ENCODE measurements at places on chromosomes 2 and 18. TPM values are rescaled to one million over a fixed set of nuclear protein-coding genes. Genes with fewer than 3 reads are reported as not detected.

GRCh38 chr2:2701176-2701781, 370.2 kb upstream of the MYT1L start:
- no peak overlapping the region for H3K27ac ChIP-seq
- no peaks in the 10 kb centered on the region for H3K36me3 ChIP-seq
- no peaks in the 10 kb centered on the region for H3K27me3 ChIP-seq

DNA sequence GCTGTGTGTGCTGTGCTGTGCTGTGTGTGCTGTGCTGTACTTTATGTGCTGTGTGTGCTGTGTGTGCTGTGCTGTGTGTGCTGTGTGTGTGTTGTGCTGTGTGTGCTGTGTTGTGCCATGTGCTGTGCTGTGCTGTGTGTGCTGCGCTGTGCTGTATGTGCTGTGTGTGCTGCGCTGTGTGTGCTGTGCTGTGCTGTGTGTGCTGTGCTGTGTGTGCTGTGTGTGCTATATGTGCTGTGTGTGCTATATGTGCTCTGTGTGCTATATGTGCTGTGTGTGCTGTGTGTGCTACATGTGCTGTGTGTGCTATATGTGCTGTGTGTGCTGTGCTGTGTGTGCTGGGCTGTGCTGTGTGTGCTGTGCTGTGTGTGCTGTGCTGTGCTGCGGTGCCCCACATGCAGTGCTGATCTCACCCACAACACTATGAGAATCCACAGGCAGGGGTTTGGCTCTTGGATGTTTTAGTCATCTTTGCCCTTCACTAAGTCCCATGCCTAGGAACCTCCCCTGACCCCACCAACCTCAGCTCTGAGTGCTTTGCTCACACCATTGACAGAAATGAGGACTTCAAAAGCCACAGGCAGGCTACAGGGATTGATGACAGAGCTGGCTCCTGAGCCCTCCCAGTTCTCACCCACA, 30.5 kb upstream of the MAL start:
- H3K4me3 ChIP-seq: no peak overlapping the region
- no peaks in the 10 kb centered on the region for H3K4me1 ChIP-seq
- H3K27ac ChIP-seq: no peak overlapping the region

The CNTNAP5 gene
- total RNA-seq: not detected

- no peak for DNase-seq
- H3K27me3 ChIP-seq: no peaks in the 10 kb centered on the region
- peaks cover 2% of the 10 kb centered on the region for H3K36me3 ChIP-seq
- peak overlapping the region; percentile 68 for H3K27ac ChIP-seq
- peaks cover 90% of the 10 kb centered on the region for H3K4me1 ChIP-seq
Measured at GRCh38 chr2:109266998-109267854, 138.2 kb downstream of the SH3RF3 start.

GRCh38 chr2:127012215-127012614, 94.7 kb downstream of the BIN1 start:
- H3K27me3 ChIP-seq: peaks cover 16% of the 10 kb centered on the region
- no peaks in the 10 kb centered on the region for H3K36me3 ChIP-seq
- no peak overlapping the region for H3K27ac ChIP-seq
- peaks cover 27% of the 10 kb centered on the region for H3K4me1 ChIP-seq

Measured in osteocyte (in vitro differentiated cells).